ENCODE measurements at places on chromosomes 5 and 9. TPM values are rescaled to one million over a fixed set of nuclear protein-coding genes. Genes with fewer than 3 reads are reported as not detected.

GRCh38 chr9:135218331-135219225 lies 131.1 kb downstream of the OLFM1 start:
- H3K36me3 ChIP-seq, result no peaks in the 10 kb centered on the region
- H3K4me3 ChIP-seq, result no peak overlapping the region
- no peak for DNase-seq
- H3K27ac ChIP-seq, result no peak overlapping the region
- no peaks in the 10 kb centered on the region for H3K27me3 ChIP-seq

- H3K27me3 ChIP-seq, result peaks cover 8% of the 10 kb centered on the region
- H3K4me3 ChIP-seq, result no peak overlapping the region
- no peaks in the 10 kb centered on the region for H3K4me1 ChIP-seq
- H3K27ac ChIP-seq, result no peak overlapping the region
- no peaks in the 10 kb centered on the region for H3K36me3 ChIP-seq
These were observed 65.7 kb upstream of the FANCC start for GRCh38 chr9:95383185-95383676.

DNA sequence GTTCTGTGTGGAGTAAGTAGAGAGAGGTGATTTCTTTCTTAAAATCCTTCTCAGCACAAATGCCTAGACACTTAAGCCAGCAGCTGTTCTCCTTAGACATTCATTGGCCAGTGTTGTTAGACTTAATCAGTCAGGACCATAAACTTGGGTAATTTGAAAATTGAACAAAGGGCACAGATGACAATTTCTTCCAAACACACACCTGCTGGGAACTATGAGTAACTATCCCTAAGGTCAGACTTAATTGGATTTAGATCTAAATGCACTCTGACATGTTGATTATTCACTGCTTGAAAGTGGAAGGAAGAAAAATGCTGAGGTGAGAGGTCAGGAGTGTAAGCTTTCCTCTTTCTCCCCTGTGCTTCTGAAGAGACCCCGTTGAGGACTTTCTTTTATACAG lies 1083.7 kb upstream of the DMAC1 start:
- DNase-seq, result no peak
- no peak overlapping the region for H3K4me3 ChIP-seq
- no peaks in the 10 kb centered on the region for H3K4me1 ChIP-seq
- H3K27me3 ChIP-seq, result no peaks in the 10 kb centered on the region
- no peaks in the 10 kb centered on the region for H3K36me3 ChIP-seq

GRCh38 chr5:12413075-12413474 lies 508.8 kb upstream of the CTNND2 start:
- no peak overlapping the region for H3K27ac ChIP-seq
- no peak for DNase-seq
- no peaks in the 10 kb centered on the region for H3K4me1 ChIP-seq
- no peaks in the 10 kb centered on the region for H3K36me3 ChIP-seq
- no peaks in the 10 kb centered on the region for H3K27me3 ChIP-seq

GRCh38 chr5:178106556-178107239 lies 6.6 kb upstream of the N4BP3 start:
- H3K4me1 ChIP-seq, result peaks cover 11% of the 10 kb centered on the region
- DNase-seq, result no peak
- H3K27me3 ChIP-seq, result no peaks in the 10 kb centered on the region
- no peak overlapping the region for H3K27ac ChIP-seq

Gene QSOX2
- total RNA-seq, result 10.8 TPM

- H3K4me3 ChIP-seq, result no peak overlapping the region
- H3K36me3 ChIP-seq, result no peaks in the 10 kb centered on the region
- H3K27me3 ChIP-seq, result peaks cover 42% of the 10 kb centered on the region
- H3K27ac ChIP-seq, result no peak overlapping the region
- H3K4me1 ChIP-seq, result peaks cover 38% of the 10 kb centered on the region
These were observed 66.3 kb upstream of the UNC5A start for GRCh38 chr5:176743868-176744583.

GRCh38 chr5:168747987-168748777 lies 169.0 kb upstream of the PANK3 start:
- H3K4me3 ChIP-seq, result no peak overlapping the region
- no peak for DNase-seq
- no peaks in the 10 kb centered on the region for H3K36me3 ChIP-seq
- H3K4me1 ChIP-seq, result no peaks in the 10 kb centered on the region

DNA sequence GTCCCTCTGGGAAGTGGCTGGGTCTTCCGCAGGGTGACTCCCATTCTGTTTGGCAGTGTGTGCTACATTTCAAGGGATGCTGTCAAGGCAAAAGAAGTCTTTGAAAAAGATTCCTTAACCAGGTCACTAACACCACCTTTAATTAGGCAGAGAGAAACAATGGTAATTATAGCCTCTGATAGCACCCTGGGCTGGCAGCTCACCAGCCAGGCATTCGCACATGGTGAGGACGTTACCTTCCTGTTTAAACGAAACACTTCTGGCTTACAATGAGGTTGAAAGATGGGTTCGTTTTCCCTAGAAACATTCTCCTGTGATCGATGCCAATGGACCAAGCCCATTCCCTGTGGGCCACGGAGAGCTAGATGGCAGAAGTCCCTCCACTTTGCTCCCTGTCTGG lies 230.1 kb upstream of the PANK3 start:
- H3K27ac ChIP-seq, result no peak overlapping the region
- no peak overlapping the region for H3K4me3 ChIP-seq
- H3K27me3 ChIP-seq, result no peaks in the 10 kb centered on the region
- no peaks in the 10 kb centered on the region for H3K4me1 ChIP-seq

Data from natural killer cell (primary cell).